Activated CD4-positive, alpha-beta T cell treated with anti-CD3 and anti-CD28 coated beads, Interleukin-2, amount 50 U/mL, for 4 hours (primary cell): ENCODE measurements at places on chromosomes 1 and 21.

GRCh38 chr1:52424813-52425212 lies 20.4 kb downstream of the PRPF38A start:
- no peak for DNase-seq

- DNase-seq: no peak
Measured at GRCh38 chr1:236158719-236159118, 16.4 kb downstream of the GPR137B start.

- DNase-seq: no peak
Measured at GRCh38 chr1:20058531-20058930, 11.5 kb upstream of the PLA2G5 start.

DNA sequence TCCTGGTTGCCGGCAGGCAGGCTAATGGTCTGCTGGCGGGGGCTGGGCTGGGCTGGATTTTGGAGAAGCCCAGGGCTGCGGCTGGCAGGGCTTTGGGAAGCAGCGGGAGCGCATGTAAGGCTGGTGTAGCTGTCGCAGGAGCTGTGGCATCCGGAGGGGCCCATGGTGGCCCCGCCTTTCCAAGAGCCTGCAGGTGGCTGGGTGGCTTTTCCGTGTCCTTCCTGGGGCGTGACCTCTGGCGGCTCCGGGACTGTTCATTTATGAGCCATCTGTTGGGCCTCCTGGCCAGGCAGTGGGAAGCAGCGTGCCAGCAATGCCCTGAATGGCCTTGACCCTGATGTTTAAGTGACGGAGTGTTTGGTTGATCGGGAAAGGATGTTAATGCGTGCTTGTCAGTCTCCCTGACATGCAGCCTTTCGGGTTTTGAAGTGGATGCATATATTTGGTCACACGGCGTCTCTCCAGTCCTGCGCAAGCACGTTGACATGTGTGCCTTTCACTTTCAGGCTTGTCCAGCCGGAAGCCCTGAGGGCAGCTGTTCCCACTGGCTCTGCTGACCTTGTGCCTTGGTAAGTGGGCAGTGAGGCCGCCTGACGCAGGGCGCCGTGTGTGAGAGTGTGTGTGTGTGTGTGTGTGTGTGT lies 38.5 kb downstream of the AGPAT3 start:
- DNase-seq: no peak

DNA sequence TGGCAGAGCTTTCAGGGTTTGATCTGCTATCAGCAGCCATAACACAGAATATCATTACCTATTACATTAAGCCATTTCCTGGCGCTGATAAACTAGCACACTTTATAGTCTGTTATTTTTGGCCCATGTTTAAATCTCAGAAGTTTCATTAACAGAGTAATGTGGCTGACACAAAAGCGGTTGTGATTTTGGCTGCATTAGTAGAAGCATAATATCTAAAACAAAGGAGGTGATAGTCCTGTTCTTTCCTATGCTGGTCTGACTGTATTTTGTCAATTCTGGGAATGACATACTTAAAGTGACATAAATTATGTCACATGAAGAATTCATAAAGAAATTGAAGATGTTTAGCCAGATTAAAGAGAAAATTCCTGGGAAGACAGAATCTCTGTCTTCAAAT lies 151.3 kb upstream of the KCND3 start:
- no peak for DNase-seq

GRCh38 chr1:155272466-155273342 lies 600 bp downstream of the CLK2 start:
- DNase-seq: no peak

GRCh38 chr1:63321785-63322113 lies 618 bp upstream of the FOXD3 start:
- no peak for DNase-seq

GRCh38 chr1:77834771-77835334 lies 53.6 kb upstream of the NEXN start:
- no peak for DNase-seq

- DNase-seq: no peak
Measured at GRCh38 chr1:221164951-221165838, 286.0 kb downstream of the HLX start.

DNA sequence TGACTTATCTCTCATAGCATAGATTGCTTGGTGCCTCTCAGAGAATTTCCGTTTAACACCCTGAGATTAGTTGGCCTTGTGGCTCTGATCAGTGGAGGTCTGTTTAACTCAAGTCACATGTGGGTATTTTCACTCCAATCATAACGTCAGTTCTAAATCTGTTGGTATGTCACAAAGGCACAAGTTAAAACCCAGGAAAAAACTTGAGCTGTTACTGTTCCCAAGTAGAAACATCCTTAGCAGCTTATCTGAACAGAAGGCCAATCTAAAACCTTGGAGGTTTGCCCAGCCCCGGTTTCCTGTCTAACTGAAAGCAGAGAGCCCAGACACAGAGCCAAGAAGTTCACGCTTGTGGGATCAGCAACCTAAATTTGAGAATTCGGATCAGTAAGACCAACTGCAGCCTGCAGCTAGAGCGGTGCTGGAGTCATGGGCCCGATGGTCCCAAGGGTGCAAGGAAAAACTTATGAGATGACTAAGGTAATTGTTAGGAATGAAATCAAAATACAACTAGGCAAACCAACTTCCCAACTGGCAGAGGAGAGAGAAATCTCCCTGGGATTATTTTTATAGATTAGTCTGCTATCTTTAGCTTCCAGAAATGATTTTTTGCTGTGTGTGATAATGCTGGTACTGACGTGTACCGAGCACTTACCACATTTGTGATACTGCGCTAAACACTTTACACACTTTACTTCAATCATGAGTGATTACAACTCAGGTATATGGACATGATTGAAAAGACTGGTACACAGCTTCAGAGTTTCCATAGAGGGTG lies 90.2 kb upstream of the C1orf21 start:
- DNase-seq: no peak

DNA sequence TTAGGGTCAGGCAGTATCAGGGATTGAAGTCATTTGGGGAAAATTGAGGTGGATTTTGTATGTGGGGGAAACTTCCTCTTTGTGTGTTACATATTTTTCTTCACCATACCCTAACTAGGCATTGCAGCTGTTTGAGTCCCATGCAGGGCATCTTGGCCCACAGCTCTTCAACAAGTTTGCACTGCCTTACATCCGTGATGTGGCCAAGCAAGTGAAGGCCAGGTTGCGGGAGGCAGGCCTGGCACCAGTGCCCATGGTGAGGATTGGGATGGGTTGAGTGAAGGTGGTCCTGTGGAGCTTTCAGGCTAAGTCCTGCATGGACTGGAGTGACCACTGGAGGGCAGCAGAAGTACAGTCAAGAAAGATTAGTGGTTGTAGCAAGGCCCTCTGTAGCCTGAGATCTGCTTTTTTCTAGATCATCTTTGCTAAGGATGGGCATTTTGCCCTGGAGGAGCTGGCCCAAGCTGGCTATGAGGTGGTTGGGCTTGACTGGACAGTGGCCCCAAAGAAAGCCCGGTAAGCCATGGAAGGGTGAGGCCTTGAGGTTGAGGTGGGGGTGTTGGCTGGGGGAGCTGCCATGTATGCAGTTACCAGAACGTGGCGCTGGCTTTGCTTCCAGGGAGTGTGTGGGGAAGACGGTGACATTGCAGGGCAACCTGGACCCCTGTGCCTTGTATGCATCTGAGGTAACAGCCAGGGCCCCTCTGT lies 2.4 kb downstream of the UROD start:
- DNase-seq: peak; percentile 76

DNA sequence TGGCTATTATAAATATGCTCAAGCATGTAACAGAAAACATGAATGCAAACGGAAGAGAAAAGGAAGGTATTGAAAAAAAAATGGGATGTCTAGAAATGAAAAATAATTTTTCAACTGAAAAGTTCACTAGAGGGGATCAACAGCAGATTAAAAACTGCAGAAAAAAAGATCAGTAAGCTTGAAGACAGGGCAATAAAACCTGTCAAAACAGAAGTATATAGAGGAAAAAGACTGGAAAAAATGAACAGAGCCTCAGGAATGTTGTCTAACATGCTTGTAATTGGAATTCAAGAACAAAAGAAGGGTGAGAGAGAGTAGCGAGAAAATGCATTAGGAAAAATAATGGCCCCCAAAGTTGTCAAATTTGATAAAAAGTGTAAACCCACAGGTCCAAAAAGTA lies 29.6 kb downstream of the CRYAA start:
- no peak for DNase-seq

- DNase-seq: no peak
Measured at GRCh38 chr1:66396212-66396890, 137.6 kb upstream of the SGIP1 start.

GRCh38 chr21:45332981-45333582 lies 45.4 kb upstream of the POFUT2 start:
- no peak for DNase-seq

GRCh38 chr1:6581561-6582305 lies 1.9 kb downstream of the ZBTB48 start:
- DNase-seq: no peak

- DNase-seq: no peak
Measured at GRCh38 chr1:153549741-153550397, 811 bp upstream of the S100A3 start.

DNA sequence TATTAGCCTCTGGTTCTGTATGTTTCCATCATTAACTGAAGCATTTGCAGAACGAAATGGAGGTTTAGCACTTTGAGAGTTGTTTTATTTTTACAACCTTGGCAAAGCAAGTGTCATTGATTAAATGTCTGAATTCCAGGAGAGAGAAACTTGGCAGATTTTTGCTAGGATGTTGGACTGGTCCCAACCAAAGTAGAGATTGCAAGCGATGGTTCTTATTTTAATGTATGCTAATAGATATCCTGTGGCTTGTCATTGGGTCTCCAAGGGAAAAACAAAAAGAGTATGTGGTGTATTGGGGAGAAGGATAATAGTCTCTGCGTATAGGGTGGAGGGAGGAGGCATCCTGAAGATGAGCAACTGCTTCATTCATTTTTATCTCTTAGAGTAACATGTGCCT lies 457.2 kb upstream of the RUNX1 start:
- DNase-seq: no peak

DNA sequence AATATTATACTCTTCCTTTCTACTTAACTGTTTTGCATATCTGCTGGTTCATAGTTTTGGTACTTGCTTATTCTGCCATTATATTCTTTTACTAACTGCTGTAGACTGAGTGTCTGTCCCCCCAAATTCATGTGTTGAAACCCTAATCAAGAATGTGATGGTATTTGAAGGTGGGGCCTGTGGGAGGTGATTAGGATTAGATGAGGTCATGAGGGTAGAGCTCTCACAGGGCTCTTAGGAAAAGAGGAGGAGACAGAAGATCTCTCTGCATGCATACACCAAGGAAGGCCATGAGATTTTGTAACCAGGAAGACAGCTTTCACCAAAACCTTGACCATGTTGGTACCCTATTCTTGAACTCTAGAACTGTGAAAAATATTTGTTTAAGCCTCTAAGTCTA lies 354.1 kb upstream of the B3GALT2 start:
- DNase-seq: no peak

- peak; percentile 64 for DNase-seq
Measured at GRCh38 chr1:39901714-39902459, at the start of gene MYCL. TSS of gene MYCL (minus strand) at chr1:39901917. CDS start at chr1:39901434, 483 bp downstream.

- no peak for DNase-seq
Measured at GRCh38 chr1:44019466-44019948, 11.8 kb downstream of the SLC6A9 start.

DNA sequence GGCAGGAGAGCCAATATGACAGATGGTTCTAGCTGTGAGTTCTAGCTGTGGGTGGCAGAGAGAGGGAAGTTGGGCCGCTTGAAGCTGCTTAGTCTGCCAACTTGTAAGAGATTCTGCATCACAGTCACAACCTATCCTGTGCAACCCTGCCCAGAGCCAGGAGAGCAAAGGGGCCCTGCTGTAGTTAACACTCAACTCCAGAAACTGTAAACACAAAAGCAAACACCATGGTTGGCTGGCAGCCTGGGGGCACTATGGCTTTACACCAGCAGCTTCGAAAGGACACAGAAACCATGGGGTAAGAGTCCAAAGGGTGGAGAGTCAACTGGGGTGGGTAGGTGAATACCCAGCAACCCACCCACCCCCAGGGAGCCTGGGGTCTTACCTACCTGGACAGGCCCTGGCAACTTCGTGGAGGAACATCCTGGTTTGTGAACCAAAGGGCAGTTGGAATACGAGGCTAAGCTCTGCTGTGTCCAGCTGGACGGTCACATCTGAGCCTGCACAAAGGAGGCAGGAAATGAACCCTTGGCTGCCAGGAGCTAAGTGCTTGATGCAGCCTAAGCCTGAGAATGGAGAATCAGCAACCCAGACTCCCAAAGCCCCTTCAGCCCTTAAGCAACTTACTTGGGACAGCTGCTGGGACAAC lies 6.4 kb downstream of the INPP5B start:
- no peak for DNase-seq

GRCh38 chr1:85275701-85276214 lies 674 bp downstream of the BCL10 start:
- DNase-seq: no peak

DNA sequence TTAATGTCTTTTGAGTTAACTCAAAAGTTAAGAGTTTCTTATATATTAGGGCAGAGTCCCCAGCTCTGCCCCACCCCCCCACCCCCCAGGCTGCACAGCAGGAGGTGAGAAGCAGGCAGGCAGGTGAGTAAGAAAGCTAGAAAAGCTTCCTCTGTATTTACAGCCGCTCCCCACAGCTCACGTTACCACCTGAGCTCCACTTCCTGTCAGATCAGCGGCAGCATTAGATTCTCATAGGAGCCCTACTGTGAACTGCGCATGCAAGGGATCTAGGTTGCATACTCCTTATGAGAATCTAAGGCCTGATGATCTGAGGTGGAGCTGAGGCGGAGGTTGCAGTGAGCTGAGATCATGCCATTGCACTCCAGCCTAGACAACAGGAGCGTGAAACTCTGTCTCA lies 81.9 kb downstream of the SIM2 start:
- no peak for DNase-seq

GRCh38 chr1:46735708-46736324 lies 16.9 kb upstream of the EFCAB14 start:
- no peak for DNase-seq

DNA sequence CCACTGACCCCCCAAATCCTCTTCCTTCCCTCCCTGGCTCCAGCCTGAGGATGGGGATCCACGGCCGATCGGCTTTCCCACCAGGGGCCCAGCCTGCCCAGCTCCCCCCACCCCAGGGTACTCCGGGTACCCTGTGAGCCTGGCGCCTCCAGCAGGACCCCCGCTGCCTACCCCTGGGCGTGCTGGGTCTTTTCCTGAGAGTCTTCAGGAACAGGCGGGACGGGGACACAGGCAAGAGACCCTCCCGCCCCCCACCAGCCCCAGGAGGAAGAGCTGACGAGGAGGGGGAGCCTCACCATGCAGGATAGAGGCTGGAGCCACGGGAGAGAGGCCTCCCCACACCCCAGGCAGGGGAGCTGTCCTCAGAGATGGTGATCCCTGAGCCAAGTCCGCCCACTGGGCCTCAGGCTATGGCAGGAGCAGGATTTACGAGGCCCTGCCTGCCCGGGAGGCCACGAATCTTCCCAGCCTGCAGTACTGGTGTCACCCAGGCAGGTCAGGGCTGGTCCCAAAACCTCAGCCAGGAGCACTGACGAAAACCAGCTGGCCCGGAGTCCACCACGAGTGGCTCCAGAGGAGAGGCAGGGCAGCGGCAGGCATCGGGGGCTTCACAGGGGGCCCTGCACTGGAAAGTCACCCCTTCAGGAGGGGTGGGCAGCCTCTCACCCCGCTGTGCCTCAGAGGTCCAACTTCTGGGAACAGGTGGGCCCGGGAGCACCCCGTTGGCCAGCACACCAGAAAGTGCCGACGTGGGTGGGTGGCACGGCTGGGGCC lies 58.0 kb downstream of the MEGF6 start:
- no peak for DNase-seq
